ENCODE measurements at places on chromosomes 16 and 17.

- no peak for DNase-seq
Observed at GRCh38 chr17:45628019-45628418, 137.5 kb upstream of the PLEKHM1 start.

DNA sequence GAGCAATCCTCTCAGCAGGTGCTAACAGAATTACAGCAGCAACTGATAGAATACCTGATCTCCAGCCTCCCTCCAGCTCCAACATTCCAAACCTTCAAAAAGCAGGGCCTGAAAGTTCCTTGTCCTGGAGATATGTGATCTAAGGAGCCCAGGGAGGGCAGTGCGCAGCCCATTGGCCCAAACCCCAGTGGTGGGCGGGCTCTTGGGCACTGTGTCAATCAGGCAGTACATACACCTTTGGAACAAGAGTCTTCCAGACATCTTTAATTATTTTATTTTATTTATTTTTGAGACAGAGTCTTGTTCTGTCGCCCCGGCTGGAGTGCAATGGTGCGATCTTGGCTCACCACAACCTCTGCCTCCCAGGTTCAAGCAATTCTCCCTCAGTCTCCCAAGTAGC, 24.2 kb downstream of the SLC12A3 start:
- DNase-seq: no peak

GRCh38 chr17:4998027-4998731, 429 bp downstream of the KIF1C start:
- no peak for DNase-seq

DNA sequence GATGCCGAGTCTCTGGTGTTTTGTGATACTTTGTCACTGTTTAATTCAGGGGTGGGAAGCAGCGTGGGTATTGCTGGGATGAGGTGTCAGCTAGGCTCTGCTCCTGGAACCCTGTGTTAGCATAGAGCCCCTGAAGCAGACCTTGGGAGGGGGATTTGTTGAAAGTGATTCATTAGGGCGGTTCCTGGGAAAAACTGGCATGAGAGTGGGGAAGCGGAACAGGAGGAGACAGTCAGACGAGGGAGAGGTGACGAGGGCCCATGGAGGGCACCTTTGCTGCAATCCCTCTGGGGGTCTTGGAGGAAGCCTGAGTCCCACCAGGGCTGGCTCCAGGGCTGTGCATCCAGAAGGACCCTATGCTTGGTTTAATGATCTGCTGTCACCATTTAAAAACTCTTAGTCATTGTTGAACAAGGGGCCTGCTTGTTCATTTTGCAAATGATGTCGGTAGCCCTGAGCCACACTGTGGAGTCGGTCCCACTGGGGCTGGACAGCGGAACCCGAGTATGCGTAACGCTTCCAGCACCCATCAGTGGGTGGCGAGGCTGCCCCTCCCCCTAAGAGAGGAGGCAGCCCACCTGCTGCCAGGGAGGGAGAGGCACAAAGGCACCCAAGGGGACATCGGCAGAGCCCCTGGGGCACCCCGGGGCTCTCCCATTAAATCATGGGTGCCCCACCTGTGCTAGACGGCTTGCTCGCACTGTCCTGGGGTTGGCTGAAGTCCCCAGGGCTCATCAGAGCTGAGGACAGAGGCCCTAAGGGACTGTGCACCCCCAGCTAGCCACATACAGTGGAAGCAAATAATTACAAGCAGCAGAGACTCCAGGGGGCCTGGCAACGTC, 35.4 kb downstream of the WFDC1 start:
- DNase-seq: no peak

DNA sequence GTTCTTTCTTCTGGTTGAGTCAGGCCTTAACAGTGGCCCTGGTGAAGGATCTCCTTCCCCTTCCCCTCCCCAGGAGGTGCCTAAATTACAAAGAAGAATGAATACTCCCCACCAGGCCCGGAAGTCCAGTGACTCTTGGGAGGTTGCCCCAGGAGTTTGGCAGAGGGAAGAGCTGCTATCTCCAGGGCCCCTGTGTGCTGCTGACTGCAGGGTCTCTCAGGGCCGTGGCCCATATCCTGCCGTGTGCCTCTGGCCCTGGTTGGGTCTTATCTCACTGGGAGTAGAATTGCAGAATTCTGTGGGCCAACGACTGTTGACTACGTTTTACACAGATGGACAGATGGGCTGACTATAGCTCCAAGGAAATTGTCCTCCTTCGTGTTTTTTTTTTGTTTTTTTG, 28.0 kb downstream of the AKAP1 start:
- no peak for DNase-seq

- no peak for DNase-seq
Observed at GRCh38 chr16:73231379-73231778, 183.5 kb upstream of the ZFHX3 start.

- no peak for DNase-seq
Observed at GRCh38 chr17:80354336-80354735, 60.6 kb upstream of the ENDOV start.

DNA sequence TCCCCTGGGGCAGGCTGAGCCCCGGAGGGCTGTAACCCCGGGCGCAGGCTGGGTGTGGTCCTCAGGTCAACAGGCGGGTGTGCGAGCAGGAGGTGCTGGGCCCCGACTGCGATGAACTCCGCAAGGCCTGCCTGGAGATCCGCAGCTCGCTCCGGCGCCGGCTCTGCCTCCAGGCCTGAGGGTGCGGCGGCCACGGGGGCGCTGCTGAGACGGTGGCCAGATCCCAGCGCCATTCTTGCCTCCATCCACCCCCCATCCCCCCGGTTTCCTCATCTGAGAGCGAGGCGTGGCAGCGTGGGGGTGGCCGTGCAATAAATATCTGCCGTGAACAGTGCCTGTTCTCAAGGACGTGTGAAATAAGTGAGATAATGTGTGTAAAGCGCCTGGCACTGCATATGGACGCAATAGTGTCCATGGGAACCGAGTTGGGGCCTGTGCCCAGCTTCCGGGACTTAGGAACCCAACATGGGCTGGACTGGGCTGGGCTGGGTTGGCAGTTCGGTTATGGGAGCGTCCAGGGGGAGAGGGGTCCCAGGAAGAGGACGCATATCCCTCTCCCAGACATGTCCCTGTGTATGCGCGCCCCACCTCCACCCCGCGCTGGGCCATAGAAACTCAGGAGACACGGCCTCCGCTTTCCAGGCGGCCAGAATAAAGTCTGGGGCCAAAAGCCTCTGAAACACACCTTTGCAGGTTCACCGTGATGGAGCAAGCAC, 15.0 kb downstream of the ZNF213 start:
- no peak for DNase-seq

DNA sequence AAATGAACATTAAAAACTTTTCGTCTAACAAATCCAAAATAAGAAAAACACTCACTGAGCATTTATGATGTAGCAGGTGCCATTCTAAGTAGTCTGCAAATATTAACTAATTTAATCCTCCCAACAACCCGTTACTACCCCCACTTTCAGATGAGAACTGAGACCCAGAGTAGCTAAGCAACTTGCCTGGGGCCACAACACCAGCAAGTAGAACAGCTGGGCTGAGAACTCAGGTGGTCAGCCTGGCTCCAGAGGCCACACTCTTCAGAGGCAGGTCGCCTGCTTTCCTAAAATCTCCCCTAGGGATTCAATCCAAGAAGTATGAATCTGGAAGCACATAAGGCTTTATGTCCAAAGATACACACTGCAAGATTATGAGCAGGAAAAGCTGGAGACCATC, 6.2 kb downstream of the MBTPS1 start:
- no peak for DNase-seq

DNA sequence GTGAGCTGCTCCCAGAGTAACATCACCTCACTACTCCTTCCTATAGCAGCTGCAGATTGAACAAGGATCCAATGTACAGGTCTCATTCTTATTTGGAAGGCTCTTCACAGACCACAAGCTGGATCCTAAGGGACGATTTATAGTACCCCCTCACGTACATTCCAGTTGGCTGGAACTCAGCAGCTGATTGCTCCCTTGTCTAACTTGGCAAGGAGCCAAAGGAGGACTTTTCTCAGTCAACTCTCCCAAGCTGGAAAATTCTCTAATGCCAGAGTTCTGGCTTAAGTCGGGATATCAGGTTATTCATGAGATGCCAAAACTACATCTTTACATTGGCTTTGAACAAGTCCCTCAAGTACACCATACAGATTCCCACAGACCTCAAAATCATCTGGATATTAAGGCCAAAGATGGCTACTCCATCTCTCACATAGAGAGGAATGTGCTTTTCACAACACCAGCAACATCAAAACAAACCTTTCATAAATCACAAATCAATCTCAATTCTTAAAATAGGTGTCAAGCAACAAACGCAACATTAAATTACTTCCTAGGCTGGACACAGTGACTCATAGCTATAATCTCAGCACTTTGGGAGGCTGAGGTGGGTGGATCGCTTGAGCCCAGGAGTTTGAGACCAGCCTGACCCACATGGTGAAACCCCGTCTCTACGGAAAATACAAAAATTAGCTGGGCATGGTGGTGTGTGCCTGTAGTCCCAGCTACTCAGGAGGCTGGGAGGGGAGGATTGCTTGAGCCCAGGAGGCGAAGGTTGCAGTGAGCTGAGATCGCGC, 39.3 kb downstream of the SMG6 start:
- DNase-seq: no peak

GRCh38 chr16:35747658-35748455, 2288.4 kb downstream of the TP53TG3F start:
- DNase-seq: no peak

DNA sequence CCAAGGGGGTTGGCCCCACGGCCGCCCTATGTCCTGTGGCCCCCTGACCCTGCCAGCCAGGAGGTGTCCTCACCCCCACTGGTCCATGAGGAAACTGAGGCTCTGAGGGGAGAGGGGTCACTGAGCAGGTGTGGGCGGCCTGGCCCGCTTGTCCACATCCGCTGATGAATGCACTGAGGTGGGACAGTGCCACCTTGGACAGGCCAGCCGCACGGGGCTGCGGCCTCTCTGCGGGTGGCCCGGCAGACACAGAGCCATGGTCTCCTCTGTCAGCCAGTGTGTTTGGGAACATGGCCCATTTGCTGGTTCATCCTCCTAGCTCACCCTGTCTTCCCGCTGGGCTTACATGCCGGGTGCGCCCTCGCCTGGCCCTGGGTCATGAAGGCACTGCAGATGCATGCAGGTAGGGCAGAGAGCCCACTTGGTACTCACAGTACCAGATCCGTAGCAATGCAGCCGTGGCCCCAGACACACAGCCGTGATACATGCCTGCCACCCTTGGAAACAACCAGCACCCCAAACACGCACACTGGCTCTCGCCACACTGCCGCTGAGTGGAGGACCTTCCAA, 93.9 kb downstream of the ENGASE start:
- no peak for DNase-seq

GRCh38 chr17:11490171-11490755, 108.0 kb upstream of the DNAH9 start:
- no peak for DNase-seq

DNA sequence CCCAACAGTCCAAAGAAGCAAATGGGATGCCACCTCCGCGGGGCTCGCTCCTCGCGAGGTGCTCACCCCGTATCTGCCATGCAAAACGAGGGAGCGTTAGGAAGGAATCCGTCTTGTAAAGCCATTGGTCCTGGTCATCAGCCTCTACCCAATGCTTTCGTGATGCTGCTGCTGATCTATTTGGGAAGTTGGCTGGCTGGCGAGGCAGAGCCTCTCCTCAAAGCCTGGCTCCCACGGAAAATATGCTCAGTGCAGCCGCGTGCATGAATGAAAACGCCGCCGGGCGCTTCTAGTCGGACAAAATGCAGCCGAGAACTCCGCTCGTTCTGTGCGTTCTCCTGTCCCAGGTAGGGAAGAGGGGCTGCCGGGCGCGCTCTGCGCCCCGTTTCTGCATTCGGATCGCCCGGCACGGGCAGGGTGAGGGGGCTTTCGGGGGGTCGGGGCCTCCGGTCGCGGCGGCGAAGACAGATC, at the start of gene CDH13:
Gene CDH13, plus strand, starts transcription at position 179 of the 471 bp plus-strand sequence.
- DNase-seq: no peak

DNA sequence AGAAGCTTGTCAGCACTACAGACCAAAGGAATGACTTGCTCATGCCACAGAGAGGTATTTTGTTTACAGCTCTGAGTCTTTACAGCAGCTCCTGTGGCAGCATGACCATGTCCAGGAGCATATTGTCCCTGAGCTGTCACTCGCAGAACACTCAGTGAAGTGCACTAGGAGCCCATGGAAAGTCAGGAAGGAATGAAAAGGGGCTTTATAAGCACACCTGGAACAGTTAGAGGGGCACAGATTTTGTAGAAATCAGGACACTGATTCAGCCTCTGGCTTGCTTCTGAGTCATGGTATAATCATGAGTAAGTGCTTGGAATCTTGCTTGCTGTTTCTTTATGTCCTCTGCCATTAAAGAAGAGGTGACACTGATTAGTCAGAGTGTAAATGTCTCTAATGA, 41.0 kb downstream of the TADA2A start:
- DNase-seq: no peak

DNA sequence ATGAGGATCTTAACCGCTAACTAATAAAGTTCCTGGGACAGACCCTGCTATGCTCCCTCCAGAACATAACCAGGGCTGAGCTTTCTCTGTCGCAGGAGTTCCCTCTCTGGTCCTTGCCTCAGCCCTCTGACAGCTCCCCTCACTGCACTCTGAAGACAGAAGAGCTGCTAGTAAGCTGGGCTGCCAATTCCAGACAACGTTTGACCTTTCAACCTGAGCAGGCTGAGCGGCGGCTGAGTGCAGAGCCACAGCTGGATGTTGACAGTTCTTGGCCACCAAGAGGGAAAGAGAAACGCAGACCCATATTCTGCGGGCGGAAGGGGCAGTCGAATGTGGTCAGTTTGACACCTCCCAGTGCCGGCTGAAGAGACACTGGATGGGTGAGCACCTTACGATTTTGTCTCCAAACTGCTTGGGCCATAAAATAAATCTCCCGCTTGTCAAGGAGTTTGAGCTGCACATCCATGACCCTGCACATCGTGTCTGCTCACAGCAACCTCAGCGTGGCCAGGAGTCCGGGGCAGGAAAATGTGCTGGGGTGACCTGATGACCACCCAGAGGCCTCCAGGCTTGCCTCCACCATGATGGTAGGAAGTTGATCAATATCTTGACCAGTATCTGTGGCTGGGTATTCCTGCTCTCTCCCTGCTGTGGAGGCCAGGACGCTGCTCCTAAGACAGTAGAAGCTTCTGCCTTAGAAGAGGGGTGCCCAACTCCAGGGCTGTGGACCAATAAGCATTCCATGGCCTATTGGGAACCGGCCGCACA, 209.2 kb downstream of the PARN start:
- no peak for DNase-seq

DNA sequence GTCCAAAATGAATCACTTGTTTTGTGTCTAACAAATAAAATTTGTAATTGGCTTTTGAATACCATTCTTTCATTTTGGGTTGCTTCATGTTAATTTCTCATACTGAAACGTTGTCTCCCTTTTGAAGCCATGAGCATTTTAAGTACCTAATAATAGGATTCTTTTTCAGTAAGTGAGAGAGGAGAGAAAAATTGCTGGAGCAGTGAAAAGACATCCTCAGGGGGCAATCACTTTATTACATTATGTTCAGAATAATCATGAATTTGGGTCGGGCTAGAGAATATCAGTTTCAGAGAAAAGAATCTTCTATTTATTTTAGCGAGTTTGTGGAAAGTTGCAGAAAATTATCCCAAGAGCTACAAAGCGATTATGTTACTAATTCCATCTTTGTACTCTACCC, 96.8 kb downstream of the CNTNAP4 start:
- no peak for DNase-seq

GRCh38 chr16:85697431-85697830, 8.7 kb upstream of the GINS2 start:
- no peak for DNase-seq

Data from stimulated activated CD4-positive, alpha-beta T cell treated with anti-CD3 and anti-CD28 coated beads, Interleukin-1b, Interleukin-23, amount 100 ng/mL, for 1 hour (primary cell).